Activated T-cell treated with anti-CD3 and anti-CD28 coated beads, Interleukin-2, amount 50 U/mL, for 72 hours (primary cell): ENCODE measurements at places on chromosomes 2 and 18.

GRCh38 chr18:35050028-35050546 lies 8.9 kb downstream of the MAPRE2 start:
- DNase-seq: no peak

- H3K4me1 ChIP-seq: no peaks in the 10 kb centered on the region
- H3K27ac ChIP-seq: no peak overlapping the region
- no peaks in the 10 kb centered on the region for H3K36me3 ChIP-seq
Observed at GRCh38 chr2:229712136-229712535, 2.2 kb downstream of the DNER start.

- DNase-seq: no peak
- no peaks in the 10 kb centered on the region for H3K36me3 ChIP-seq
- peaks cover 7% of the 10 kb centered on the region for H3K4me1 ChIP-seq
- no peak overlapping the region for H3K27ac ChIP-seq
Observed at GRCh38 chr18:21181766-21182165, 60.3 kb upstream of the GREB1L start.

DNA sequence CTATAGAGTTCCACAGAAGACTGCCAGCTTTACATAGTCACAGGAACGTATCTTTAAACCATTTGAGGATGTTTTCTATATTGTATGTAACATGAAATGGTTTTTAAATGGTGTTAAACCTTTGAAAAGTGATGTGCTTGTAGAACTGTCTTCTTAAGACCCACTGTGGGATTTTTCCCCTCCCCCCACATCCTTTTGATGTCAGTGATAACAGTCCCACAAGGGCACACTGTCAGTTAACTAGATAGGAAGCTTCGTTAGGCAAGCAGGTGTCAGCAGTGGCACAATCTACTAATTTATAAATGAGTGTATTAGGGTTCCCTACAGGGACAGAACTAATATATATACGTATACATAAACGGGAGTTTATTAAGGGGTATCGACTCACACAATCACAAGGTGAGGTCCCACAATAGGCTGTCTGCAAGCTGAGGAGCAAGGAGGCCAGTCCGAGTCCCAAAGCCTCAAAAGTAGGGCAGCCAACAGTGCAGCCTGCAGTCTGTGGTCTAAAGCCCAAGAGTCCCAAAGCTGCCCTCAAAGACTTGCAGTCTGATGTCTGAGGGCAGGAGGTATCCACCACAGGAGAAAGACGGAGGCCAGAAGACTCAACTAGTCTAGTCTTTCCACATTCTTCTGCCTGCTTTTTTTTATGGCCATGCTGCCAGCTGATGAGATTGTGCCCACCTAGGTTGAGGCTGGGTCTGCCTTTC lies 23.8 kb upstream of the HNRNPLL start:
- DNase-seq: no peak
- no peaks in the 10 kb centered on the region for H3K36me3 ChIP-seq
- peak overlapping the region; percentile 31 for H3K4me3 ChIP-seq
- peaks cover 25% of the 10 kb centered on the region for H3K4me1 ChIP-seq
- H3K27me3 ChIP-seq: no peaks in the 10 kb centered on the region

DNA sequence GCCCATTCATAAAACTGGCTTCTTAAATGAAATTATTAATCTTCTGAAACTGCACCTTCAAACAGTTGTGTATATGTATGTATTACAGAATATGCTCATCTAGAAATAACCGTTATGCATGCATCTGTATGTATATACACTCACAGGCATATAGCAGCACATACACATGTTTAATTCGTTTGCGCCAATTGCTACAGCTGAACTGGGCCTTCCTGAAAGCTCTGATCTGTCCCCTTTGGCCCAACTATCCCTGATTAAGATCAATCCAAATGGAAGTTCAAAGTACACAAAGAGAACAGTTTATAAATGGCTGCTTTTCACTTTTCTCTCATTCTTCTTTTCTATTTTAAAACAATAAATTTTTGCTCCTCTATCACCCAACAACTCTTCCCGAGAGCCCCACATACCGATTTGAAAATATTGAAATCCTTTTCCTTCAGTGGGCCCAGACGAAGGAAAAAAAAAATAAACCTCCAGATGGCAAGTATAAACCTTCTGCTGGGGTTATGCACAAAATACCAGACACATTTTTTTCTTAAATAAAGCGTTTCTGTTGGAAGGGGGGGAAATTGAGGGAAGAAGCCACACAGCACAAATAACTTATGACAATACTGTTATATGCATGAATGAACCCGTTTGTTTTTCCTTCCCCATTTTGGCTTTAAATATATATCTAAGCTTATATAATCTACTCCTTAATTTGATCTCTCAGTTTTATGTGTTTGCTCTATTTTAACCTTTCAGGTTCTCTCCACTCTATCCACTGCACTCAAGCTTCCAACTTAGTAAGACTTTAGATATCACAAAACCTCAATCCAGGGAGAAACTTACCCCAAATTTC lies 267.3 kb downstream of the TCF4 start:
- H3K4me3 ChIP-seq: no peak overlapping the region
- H3K27me3 ChIP-seq: peaks cover 46% of the 10 kb centered on the region
- H3K36me3 ChIP-seq: peaks cover 3% of the 10 kb centered on the region
- no peak overlapping the region for H3K27ac ChIP-seq
- DNase-seq: no peak

GRCh38 chr2:101473911-101474701 lies 806 bp downstream of the RFX8 start:
- H3K36me3 ChIP-seq: peaks cover 1% of the 10 kb centered on the region
- peak overlapping the region; percentile 35 for H3K27ac ChIP-seq
- peaks cover 11% of the 10 kb centered on the region for H3K4me1 ChIP-seq
- H3K27me3 ChIP-seq: peaks cover 28% of the 10 kb centered on the region
- peak; percentile 70 for DNase-seq

- no peak for DNase-seq
- H3K27me3 ChIP-seq: no peaks in the 10 kb centered on the region
- H3K36me3 ChIP-seq: no peaks in the 10 kb centered on the region
- no peak overlapping the region for H3K4me3 ChIP-seq
- H3K27ac ChIP-seq: no peak overlapping the region
Observed at GRCh38 chr18:43563780-43564179, 286.5 kb upstream of the SYT4 start.

- no peaks in the 10 kb centered on the region for H3K4me1 ChIP-seq
- no peak overlapping the region for H3K4me3 ChIP-seq
- peaks cover 25% of the 10 kb centered on the region for H3K27me3 ChIP-seq
- no peak overlapping the region for H3K27ac ChIP-seq
Observed at GRCh38 chr2:98355881-98356280, 9.6 kb downstream of the CNGA3 start.

DNA sequence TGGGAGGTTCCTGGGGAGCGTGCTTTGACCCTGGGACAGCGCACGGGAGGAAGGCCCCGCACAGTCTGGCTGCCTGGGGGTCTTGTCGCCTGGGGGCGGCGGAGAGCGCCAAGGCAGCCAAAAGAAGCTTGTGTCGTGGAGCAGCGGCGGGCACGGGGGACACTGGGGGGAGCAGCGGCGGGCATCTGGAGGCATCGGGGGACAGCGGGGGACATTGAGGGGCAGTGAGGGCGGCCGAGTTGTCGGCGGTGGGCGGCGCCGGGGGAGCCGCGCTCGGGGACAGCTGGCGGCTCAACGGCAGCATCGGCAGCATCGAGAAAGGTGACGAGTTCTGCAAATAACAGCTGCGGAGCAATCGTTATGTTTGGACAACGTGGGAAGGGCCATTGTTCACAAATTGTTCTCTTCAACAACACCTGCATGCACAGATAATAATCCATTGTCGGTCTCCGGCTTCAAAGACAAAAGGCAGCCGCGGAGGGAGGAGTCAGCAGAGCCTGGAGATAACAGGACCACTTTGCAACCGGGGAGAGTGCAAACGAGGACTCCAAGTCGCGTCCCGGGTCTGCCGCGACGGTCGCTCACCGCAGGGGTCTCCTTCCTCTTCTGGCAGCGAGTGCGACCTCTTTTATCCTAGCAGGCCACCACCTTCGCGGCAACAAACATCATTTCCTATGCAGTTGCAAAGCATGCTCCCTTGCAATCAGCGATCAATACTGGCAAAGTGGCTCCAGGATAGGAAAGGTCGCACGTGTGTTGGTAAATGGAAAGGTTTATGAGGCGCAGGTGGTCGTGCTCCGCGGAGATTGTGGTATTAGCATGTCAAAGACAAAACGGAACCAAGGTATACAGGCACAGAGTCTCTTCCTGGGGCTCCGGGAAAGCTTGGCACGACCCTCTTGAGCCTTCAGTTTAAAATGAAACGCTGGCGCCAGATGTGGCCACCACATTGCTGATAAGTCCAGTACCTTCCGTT lies 132.3 kb upstream of the DLX2 start:
- H3K27me3 ChIP-seq: peaks cover 52% of the 10 kb centered on the region
- peak; percentile 40 for DNase-seq
- peak overlapping the region; percentile 91 for H3K4me3 ChIP-seq
- no peak overlapping the region for H3K27ac ChIP-seq

DNA sequence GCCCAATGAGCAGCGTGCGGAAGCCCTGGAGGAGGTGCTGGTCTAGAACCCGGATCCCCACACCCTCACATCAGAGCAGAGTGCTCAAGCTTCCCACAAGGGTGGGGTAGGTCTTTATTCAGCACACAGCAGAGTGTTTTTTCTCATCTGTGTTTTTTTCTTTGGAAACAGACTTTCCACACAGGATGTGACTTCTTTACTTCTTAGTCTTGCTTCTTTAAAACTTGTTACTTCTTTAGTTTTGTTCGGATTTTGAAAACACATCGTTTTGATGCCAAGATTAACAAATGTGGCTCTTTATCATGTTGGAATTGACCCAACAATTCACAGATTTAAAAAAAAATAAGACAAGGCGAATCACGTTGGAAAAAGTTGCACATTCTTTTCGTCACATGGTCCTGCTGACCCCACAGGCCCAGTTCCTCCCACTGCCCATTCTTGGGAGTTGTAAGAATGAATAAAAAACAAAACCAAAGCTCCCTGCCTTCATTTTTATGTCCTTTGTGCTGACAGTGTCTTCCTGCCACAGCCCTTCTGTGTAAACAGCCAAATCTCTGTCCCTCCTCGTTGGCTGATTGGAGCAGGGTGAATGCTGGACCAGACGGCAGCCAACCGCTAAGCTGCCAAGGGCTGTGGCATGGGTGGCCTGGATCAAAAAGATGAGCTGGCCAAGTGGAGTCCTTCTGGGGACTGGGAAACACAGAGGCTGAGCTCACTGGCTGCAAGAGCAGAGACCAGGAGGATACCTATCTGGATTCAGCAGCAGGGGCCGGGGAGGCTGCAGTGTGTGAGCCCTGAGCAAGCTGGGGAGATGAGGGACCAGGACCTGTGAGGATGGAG lies 81.6 kb downstream of the TWIST2 start:
- H3K4me1 ChIP-seq: no peaks in the 10 kb centered on the region
- no peak for DNase-seq
- no peaks in the 10 kb centered on the region for H3K36me3 ChIP-seq
- H3K27me3 ChIP-seq: peaks cover 21% of the 10 kb centered on the region
